Mucosa of descending colon (tissue), 3 donors: ENCODE measurements at places on chromosomes 2 and 18. TPM values are rescaled to one million over a fixed set of nuclear protein-coding genes. Genes with fewer than 3 reads are reported as not detected.

GRCh38 chr2:190844700-190845401, 35.8 kb upstream of the GLS start:
- DNase-seq, result no peak

DNA sequence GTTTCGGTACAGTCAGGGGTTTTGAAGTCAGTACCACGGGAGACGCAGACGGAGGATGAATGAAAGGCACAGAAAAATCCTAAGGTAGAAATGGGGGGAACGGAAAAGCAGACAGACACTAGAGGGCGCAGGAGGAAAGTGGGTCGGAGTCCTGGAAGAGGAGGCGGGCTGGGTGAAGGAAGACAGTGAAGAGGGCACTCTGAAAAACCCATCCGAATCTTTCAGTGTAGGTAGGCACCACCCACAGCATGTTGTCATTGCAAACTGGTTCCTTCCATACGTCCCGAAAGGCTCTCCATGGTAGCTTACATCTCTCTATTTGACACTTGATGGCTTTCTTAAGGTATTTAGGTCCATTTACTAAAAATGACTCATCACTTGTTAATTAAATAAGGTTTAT, 18.5 kb upstream of the ZNF236 start:
- peak; percentile 83 for DNase-seq

GRCh38 chr2:11499081-11499743, 33.3 kb upstream of the E2F6 start:
- DNase-seq, result no peak

- DNase-seq, result no peak
Observed at GRCh38 chr18:56770873-56771272, 119.7 kb downstream of the WDR7 start.

DNA sequence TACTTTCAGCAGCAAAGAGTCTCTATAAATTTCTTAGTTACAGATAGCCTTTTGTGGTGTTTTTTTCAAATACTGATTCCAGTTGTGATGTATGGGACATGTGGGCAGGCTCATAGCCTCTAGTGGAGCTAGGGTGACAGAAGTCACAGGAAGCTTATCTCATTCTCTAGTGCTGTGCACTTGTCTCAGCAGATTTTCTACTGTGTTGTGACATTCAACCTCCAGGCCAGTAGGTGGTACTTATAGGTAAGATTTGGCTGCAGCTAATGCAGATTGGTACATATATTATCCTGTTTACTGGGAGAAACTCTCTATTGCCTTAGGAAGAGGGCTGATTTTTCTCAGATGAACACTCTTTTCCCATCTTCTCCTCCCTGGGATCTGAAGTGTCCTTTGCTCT, 176.2 kb downstream of the CALCRL start:
- DNase-seq, result no peak

GRCh38 chr18:68548904-68549870, 165.7 kb downstream of the TMX3 start:
- no peak for DNase-seq

GRCh38 chr2:104704496-104705245, 149.2 kb upstream of the POU3F3 start:
- DNase-seq, result no peak

SRSF7 gene
- 130 TPM for total RNA-seq

DNA sequence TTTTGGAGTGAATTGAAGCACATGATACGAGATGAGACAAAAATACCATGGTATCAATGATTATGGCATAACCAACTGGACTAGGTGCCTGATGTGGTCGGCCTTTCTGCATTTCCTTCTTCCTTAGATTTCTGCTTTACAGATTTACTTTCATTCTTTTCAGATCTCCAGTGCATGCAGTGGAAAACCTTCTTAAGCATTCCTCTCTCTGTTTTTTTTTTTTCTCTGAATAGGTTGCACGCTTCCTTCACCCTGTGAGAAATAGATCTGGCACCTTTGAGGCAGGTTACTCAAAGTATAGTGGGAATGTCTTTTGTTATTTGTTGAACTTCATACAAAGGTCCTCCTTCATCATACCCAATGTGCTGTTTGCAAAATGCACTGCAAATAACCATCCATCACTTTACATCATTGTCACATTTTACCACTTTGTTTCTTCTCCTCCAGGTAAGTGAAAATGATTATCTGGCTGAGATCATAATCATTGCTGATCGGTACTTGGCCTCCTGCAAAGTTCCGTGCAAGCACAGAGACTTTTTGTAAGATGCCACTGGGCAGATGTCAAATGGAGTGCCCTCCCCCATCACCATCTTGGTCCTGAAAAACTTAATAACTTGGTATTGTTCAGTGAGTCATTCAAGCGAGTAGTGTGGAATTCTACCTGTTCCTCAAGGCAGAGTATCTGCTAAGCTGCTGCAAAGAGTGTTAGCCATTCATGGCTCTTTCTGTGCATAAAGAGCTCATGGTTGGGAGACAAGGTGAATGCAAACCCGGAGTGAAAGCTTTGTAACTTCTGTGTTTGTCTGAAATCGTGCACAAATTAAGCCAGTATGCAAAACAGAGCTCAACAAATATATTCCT, 30.0 kb upstream of the KLHL14 start:
- DNase-seq, result no peak

CAPN14 gene
- total RNA-seq, result 0.14 TPM

AQP12B gene
- total RNA-seq, result 10.0 TPM

- peak; percentile 48 for DNase-seq
Observed at GRCh38 chr2:28750316-28751251, 1.0 kb upstream of the PPP1CB start.
